ENCODE measurements at places on chromosomes 6 and 20.

DNA sequence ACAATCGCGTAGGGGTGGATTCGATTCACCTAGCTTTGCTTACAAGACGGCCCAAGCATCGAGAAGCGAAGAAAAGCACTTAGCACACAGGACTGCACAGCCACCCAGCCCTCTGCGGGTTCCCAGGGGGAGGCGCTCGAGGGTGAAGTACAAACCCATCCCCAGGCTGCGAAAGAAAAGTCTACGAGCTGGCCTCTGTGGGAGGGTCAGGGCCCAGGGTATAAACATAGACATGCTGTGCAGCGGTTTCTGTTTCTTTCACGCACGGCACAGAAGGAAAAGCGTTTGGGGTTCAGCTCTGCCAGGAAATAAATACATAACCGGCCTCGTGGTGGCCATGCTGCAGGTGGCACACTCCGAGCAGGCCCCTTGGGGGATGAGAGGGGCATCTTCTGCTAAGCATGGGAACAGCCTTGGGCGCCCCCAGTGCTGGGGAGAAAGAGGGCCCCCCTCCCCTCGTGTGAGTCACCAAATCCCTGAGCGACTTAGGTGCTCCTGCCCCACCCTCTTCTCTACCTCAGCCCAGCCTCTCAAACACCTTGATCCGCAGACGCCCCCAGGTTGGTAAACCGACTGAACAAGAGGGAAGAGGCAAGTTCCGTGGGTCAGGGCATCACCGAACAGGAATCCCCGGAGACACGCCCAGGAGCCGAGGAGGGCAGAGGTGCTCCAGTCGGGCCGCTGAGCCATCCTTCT is 91.6 kb upstream of the RIPOR2 start:
- no peak for DNase-seq

GRCh38 chr6:55664591-55665587 is 85.9 kb upstream of the HMGCLL1 start:
- DNase-seq = no peak

GRCh38 chr20:48702455-48702913 is 125.3 kb downstream of the PREX1 start:
- no peak for DNase-seq

DNA sequence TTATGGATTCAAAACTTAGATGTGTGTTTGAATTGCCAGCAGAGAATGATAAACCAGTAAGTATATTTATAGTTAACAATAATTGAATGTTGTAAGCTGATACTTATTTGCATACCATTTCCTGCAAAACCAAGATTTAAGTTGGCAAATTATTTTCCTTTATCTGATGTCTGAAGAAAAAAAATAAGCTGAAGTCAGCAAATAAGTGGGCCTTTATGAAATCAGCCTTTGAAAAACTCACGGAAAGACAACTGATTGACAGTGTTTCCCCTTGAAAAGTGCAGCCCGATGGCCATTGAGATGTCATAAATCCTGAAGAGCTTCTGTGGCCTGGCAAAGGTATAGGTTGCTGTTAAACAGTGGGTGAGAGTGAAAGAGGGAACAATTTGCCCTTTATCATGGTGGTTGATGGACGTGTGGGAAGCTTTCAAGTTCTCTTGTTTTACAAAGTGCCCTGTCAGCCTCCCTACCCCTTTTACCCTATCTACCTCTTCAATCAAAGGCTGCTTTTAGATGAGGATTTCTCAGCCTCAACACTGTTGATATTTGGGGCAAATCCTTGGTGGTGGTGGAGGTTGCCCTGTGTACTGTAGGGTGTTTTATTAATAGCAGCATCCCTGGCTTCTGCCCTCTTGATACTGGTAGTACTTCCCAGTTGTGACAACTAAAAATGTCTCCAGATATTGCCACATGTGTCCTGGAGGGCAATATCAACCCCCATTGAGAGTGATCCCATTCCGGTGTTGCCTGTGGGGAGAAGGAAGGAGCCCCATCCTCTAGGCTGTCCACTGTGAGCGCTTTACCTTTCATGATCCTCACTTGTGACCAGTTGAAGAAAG is 50.2 kb downstream of the VAPB start:
- no peak for DNase-seq

DNA sequence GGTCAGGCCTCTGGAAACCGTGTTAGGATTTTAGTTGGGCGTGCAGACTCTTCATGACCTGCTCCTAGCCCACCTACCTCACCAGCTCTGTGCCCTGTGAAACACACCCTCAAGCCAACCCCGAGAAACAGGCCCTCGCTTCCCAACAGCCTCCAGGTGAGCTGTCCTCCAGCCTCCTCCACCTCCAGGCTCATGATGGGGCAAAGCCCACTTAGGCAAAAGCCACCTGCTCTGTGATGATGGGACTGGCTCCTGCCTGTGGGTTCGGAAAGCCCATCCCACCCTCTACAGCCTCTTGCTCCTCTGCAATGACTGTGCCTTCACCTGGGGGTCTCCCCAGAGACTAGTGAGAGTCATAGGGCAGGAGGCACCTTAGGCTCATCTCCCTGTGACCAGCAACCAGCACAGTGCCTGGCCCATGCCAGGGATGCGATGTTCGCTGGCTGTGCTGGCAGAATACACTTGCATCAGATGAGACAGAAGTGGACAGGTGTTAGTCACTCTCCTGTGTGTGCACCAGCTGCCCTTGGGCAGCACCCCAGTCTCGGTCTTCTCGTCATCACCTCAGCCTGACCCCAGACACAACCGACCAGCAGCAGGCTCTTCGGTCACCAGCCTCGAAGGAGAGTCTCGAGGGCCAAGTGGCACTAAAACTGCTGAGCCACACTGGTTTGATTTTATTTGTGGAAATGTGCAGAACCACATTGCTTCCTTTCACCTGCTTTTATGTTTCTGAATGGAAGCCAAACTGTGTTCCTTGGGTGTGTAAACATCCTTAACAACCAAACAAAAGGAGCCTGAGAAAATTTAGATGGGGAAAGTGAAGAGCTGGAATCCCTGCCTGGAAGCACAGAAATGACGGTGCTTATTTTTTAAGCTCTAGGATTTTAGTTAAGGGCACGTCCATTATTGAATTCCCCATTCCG is 10.7 kb downstream of the PXDC1 start:
- DNase-seq = no peak

Measured in T47D (cell line).